Spinal cord (tissue), 10 donors: ENCODE measurements at places on chromosomes 2 and 18. TPM values are rescaled to one million over a fixed set of nuclear protein-coding genes. Genes with fewer than 3 reads are reported as not detected.

Gene UGT1A3
- not detected for polyA plus RNA-seq

Gene RNPEPL1
- polyA plus RNA-seq: 41.8 TPM

Gene EEF1B2
- polyA plus RNA-seq: 430 TPM

Gene CHRNG
- 0.35 TPM for polyA plus RNA-seq

Gene ACTG2
- 5.5 TPM for polyA plus RNA-seq

Gene KYNU
- 1.1 TPM for polyA plus RNA-seq

Gene ST8SIA3
- 49.4 TPM for polyA plus RNA-seq

Gene GKN2
- polyA plus RNA-seq: not detected

Gene RGPD4
- polyA plus RNA-seq: 0.14 TPM

Gene SLC4A5
- 2.4 TPM for polyA plus RNA-seq

Gene RIT2
- polyA plus RNA-seq: 26.4 TPM

Gene ACKR3
- 14.9 TPM for polyA plus RNA-seq

Gene LONRF2
- polyA plus RNA-seq: 35.1 TPM

Gene SPATA3
- polyA plus RNA-seq: not detected

Gene TRIP12
- 106 TPM for polyA plus RNA-seq
